8988T (cell line): ENCODE measurements at places on chromosomes 7 and 10.

- DNase-seq, result no peak
Observed at GRCh38 chr10:20984662-20985061, 87.6 kb upstream of the NEBL start.

DNA sequence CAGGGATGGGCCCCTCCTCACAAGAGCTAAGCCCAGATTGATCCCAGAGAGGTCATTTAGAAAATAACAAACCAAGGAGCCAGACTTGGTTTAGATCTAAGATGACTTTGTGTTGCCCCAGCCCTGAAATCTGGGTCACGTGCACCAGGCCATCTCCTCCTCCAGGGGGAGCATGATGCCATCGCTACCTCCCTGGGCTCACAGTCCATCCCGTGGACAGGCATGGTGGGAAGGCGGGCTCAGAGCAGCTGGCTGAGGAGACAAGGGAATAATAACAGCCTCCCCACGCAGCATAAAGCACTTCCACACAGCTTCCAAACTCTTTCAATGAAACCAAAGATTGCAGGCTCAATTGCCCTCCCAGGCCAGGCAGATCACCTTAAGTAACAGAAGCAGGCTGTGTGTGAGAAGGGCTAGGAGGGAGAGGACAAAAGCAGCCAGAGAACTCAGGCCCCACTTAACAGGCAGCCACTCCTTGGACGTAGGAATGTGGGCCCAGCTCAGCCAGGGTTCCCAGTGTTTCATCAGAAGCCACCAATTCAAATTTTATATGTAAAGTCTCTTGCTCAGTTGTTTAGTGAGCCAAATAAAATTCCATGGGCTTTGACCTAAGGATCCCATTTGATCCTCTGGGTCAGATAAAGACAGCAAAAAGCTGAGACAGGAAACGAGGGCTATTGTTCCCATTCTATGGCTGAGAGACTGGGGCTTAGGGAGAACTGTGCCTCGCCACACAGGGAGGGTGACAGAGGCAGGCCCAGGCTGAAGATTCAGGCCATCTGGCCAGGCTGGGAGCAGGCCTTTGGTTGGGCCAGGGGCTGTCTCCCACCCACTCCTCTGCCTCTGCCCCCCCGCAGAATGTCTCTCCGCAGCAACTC lies 100.2 kb downstream of the COL13A1 start:
- peak; percentile 94 for DNase-seq

- no peak for DNase-seq
Observed at GRCh38 chr7:18292584-18292983, 203.0 kb upstream of the HDAC9 start.

DNA sequence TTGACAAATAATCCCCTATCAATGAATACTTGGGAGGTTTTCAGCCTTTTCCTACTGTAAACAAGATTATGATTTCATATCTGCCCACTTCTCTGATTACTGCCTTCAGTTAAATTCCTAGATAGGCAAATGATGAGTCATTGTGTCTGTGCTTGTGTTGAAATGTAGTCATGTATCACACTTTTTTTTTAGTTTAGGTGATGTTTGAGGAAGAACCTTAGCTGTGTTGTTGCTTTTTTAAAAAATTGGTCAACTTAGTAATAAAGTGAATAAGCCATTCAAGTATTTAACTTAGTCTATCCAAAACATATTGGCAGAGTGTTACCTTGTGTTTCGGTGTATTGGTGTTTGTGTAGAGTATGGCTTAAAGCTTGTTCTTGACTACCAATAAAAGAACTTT lies 60.0 kb downstream of the WAC start:
- no peak for DNase-seq

DNA sequence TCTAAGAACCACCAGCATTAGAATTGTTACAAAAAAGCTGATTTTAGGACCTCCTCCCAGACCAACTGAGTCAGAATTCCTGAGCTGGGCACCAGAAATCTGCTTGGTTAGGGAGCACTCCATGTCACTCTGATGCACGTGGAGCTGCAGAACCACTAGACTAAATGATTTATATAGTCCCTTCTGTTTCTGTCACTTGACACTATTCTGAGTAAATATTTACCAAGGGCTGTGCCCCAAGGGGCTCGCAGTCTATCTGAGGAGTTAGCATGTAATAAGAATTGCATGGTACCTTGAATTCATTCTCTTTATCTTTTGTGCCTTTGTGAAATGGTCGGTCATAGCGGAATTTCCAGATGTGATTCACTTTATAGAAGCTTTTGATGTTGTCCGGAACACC lies 196.0 kb upstream of the IMMP2L start:
- DNase-seq, result no peak

DNA sequence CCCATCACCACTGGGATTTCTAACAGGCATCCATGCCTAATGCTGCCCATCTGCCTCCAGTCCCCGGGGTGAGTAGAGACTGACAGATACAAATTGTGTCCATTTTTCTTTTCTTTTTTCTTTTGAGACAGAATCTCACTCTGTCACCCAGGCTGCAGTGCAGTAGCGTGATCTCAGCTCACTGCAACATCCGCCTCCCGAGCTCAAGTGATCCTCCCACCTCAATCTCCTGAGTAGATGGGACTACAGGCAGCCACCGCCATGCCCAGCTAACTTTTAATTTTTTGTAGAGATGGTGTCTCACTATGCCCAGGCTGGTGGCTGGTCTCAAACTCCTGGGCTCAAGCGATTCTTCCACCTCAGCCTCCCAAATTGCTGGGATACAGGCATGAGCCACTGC lies 7.6 kb upstream of the CPN1 start:
- no peak for DNase-seq

DNA sequence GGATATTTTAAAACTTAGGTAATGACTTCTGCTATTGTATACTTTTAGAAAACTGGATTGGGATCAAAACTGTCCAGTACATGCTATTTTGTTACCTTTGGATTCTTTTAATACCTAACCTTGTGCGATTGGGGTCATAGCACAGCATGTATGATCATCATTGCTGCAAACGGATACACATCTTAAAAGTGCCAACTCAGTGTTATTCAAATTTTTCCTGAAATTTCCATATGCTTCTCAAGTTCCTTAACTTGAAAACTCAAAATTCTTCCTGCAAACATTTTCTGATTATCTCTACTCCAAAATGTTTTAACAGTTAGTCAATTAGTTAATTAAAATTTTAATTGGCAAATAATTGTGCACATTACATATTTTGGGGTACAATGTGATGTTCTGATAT lies 147.5 kb downstream of the PCDH15 start:
- DNase-seq, result no peak

- no peak for DNase-seq
Observed at GRCh38 chr7:30613366-30614325, 19.0 kb downstream of the GARS1 start.

GRCh38 chr7:142795339-142795863 lies 24.6 kb downstream of the PRSS2 start:
- DNase-seq, result no peak

DNA sequence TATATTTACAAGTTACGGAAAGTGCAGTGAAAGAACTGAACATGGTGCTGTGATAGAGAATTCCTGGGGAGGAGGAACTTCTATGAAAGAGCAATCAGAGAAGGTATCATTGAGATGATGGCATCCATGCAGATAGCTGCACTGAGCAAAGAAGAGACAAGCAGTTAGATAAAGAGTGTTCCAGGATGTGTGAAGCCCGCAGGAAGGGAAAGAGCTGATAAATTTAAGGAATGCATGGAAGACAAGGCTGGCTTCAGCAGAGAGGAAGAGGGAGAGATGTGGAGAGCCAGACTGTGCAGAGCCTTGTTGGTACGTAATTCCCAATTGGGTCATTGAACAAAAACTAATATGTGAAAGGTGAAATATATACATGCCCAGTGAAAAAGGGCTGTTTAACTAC lies 538.9 kb downstream of the INHBA start:
- DNase-seq, result no peak

DNA sequence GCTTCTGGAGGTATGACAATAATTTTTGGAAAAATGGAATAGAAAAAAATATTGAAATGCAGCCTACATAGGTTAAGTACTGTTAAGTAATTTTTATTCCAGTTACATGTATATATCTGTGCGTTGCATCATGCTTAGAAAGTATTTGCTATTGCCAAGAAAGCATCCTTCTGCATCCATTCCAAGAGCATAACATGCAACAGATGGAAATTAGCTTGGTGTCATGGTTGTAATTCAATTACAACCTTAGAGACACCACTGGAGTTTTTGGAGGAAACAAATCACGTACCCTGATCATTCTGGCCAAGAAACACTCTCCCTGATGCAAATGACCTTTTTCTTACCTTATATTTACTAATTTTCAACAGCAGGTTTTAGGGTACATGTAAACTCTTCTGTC lies 1.7 kb downstream of the AKR1B1 start:
- DNase-seq, result no peak

DNA sequence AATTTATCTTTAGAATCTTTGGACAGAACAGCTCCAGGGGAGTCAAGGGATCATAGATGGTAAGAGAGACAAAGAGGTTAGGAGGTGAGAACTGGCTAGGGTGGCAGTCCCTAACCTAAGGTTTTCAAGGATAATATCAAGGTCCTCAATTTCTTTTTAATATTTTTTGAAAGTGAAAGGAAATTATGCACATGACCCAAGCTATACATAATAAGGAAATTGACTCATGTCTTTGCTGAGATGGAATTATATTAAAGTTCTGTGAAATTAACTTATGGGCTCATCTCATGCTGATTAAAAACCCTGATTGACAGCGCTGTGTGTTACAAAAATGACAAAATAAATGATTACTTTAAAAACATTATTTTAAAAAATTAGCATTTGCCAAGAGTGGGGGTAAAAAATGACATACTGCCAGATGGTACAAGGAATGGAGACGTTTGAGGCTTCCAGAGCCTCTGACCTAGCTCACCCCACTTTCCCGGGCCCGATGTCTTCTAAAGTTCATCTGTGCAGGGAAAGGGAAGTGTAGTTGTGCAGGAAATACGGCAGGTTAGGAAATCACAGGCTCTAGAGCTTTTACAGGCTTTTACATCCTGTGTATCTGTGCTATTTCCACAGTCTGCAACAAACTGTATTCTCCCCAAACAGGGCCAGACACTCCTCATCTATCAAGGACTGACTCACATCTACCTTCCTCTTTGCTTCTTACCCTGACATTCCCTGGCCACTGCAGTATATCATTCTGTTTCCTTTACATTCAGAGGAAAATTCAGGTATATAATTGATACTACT lies 185.6 kb upstream of the PRSS58 start:
- DNase-seq, result no peak

DNA sequence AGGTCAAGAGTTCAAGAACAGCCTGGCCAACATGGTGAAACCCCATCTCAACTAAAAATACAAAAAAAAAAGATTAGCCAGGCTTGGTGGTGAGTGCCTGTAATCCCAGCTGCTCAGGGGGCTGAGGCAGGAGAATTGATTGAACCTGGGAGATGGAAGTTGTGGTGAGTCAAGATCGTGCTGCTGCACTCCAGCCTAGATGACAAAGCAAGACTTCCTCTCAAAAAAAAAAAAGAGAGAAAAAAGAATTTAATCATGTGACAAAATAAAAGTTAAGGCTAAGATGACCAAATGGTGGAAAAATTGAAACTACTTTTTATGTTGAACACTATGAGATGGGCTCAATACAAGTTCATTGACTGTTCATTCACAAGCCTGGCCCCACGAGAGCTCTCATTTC lies 141.1 kb upstream of the WDR11 start:
- DNase-seq, result no peak

DNA sequence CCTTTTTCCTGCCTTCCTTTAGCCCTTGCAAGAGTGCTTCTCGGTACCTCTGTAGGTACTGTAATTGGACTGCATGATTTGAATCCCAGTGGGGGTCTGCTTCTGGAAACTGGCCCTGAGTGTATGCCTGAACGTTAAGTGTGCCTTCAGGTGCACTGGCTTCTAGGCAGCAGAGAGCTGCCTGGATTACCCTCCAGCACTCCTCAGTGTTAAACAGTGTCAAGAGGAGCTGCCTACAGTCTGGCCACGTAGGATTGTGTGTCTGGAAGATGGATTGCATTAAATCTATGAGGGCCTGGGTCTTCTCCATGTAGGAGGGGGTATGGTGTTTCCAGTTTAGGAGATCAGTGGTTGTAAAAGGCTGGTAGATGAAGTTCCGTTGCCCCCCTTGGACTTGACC lies 103.7 kb downstream of the TRIM24 start:
- no peak for DNase-seq

DNA sequence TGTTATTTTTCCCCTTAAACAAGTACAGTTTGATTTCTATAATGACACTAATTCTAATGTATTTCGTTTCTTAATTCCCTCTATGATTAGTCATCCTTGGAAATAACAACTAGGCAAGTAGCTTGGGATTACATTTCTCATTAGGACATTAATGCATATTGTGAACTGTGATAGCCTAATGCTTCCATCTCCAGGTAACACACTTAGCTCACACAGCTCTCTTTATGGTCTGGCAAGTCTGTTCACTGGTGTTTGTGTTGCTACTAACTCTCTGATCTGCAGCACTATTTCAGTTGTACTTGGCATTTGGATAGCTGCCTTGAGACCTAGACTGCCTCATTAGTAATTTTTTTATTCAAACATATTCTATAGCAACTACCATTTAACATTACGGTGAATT lies 853.2 kb downstream of the SORCS3 start:
- DNase-seq, result no peak

DNA sequence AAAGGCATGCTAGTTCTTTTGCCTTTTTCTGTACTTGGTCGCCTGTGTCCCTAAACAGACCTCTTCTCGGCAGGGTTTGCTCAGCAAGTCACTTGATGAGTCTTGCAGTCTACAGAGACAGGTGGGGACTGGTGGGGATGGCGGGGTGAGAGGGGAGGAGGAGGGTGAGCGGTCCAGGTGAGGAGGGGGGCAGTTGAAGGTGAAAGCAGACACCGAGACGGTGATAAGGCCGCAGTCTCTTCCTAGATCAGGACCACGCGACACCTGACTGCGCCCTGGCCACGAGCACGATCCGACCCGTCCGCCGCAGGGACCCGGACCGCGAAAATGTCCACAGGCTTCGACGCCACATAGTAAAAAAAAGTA lies 566 bp downstream of the ASNS start:
- no peak for DNase-seq

GRCh38 chr10:15478950-15479349 lies 107.9 kb upstream of the FAM171A1 start:
- DNase-seq, result no peak

DNA sequence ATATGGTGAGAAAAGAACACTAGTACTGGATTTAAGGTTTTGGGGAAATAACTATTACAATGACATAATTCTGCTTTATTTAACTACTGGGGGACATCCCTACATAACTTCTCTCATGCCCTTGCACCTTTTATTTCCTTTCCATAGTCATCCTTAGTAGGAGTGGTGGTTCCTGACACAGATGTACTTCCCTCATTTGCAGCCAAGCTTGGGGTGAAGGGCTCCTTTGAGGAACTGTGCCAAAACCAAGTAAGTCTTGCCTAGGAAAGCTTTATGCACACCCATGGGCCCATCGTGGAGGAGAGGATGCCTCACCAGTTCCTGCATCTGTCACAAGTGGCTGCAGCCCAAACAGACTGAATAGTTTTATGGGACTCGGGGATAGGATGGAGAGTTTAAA lies 20.6 kb downstream of the ZDHHC6 start:
- no peak for DNase-seq

GRCh38 chr7:100208911-100209408 lies 10.8 kb upstream of the PVRIG start:
- no peak for DNase-seq
